ENCODE measurements at places on chromosomes 1 and 21. TPM values are rescaled to one million over a fixed set of nuclear protein-coding genes. Genes with fewer than 3 reads are reported as not detected.

TLR5 gene
- total RNA-seq, result 0.80 TPM

RGS8 gene
- total RNA-seq, result not detected

MRPL55 gene
- 56.4 TPM for total RNA-seq

TMEM9 gene
- 10.7 TPM for total RNA-seq

BARHL2 gene
- not detected for total RNA-seq

CFAP74 gene
- not detected for total RNA-seq

PLEKHN1 gene
- total RNA-seq, result 3.3 TPM

TTC22 gene
- 9.1 TPM for total RNA-seq

CYB5RL gene
- total RNA-seq, result 17.0 TPM

TENT5C gene
- 41.6 TPM for total RNA-seq

GPR52 gene
- total RNA-seq, result 2.2 TPM

KCND3 gene
- total RNA-seq, result not detected

KIF21B gene
- total RNA-seq, result 155 TPM

CELA2B gene
- not detected for total RNA-seq

HPDL gene
- total RNA-seq, result 16.3 TPM

KIAA1614 gene
- 0.12 TPM for total RNA-seq

OR2T35 gene
- not detected for total RNA-seq

LMOD1 gene
- not detected for total RNA-seq

CDC20 gene
- total RNA-seq, result 194 TPM

ANKRD34A gene
- total RNA-seq, result 4.6 TPM

KLHL12 gene
- total RNA-seq, result 30.8 TPM

S100A7 gene
- total RNA-seq, result not detected

INAVA gene
- total RNA-seq, result 0.15 TPM

GADD45A gene
- total RNA-seq, result 33.7 TPM

SLC6A9 gene
- 2.6 TPM for total RNA-seq

MAP1LC3C gene
- total RNA-seq, result not detected

JTB gene
- 127 TPM for total RNA-seq

ANKRD35 gene
- total RNA-seq, result 1.4 TPM

ECE1 gene
- total RNA-seq, result 46.6 TPM

TRAPPC10 gene
- 71.7 TPM for total RNA-seq

AIRE gene
- 0.06 TPM for total RNA-seq

BGLAP gene
- 0.93 TPM for total RNA-seq

PBX1 gene
- total RNA-seq, result not detected

MSH4 gene
- 0.38 TPM for total RNA-seq

RGS18 gene
- 1.1 TPM for total RNA-seq

RRP1 gene
- 37.7 TPM for total RNA-seq

GBP6 gene
- total RNA-seq, result 0.82 TPM

OR2T3 gene
- total RNA-seq, result not detected

Data from activated CD8-positive, alpha-beta memory T cell treated with anti-CD3 and anti-CD28 coated beads, Interleukin-2, amount 10 ng/mL, durations not matched to agents 7 days and 5 days (primary cell).